ENCODE measurements at places on chromosomes 4 and X.

GRCh38 chrX:151985955-151986354 is 11.5 kb upstream of the GABRE start:
- DNase-seq, result no peak

- peak; percentile 25 for DNase-seq
Measured at GRCh38 chr4:78720994-78721677, 55.0 kb upstream of the BMP2K start.

- peak; percentile 63 for DNase-seq
Measured at GRCh38 chr4:161650812-161651211, 513.0 kb downstream of the FSTL5 start.

DNA sequence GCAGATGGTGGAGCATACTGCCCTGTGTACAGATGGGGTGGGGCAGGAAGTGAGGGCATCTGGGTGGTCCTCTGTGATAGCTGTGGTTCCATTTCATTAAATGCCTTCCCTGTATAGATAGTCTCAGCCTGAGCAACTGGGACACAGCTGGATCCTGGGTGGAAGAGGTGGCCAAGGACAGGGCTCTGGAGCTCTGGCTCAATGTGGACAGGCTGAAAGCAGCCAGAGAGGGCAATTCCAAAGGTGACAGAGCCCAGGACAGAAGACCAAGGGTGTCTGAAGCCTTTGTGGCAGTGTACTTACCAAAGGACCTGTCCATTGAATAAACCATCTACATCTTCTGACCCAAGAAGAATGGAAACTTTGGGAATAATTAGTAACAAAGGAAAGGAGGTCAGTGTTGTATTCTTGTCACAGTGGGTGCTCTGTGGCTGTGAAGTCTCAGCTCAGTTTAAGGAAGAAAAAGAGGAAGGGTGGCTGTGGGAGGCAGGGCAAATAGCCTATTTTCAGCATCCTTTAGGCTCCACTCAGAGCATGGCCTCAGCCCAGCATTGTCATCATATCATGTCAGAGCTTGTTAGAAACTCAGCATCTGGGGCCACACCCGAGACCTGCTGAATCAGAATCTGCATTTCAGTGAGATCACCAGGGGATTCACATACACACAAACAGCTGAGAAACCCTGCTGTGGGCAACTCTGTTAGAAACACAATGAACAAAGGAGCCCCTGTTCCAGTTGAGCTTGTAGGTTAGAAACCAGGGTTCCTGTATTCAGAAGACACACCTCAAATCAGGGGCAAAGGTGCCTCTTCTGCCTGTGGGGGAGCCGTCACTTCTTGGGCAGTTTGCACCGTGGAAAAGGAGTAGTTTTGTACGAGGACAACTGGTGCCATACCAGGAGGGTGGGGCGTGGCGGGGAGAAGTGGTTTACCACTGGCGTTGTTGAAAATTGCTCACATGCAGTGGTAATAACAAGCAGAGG is 168.6 kb downstream of the PTTG2 start:
- peak; percentile 58 for DNase-seq

- DNase-seq, result no peak
Measured at GRCh38 chrX:74160816-74161215, 143.2 kb upstream of the ZCCHC13 start.

GRCh38 chr4:143362349-143363046 is 25.8 kb downstream of the GAB1 start:
- DNase-seq, result no peak

- DNase-seq, result no peak
Measured at GRCh38 chrX:135193740-135194139, 22.5 kb upstream of the CT55 start.

GRCh38 chrX:31545726-31546125 is 473.9 kb upstream of the FTHL17 start:
- DNase-seq, result no peak

DNA sequence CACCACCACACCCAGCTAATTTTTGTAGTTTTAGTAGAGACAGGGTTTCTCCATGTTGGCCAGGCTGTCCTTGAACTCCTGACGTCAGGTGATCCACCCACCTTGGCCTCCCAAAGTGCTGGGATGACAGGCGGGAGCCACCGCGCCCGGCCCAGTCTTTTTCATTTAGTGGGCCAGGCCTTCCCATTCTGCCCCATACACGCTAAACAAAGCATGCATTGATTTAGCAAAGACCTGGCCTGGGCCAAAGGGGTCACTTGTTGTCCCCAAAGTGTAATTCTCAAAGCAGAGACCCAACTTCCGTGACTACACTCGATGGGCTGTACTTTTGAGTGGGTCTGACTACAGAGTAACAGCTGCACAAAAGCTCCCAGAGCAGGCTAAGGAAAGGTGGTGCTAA is 29.2 kb downstream of the CNGA2 start:
- no peak for DNase-seq

GRCh38 chr4:113618205-113618604 is 143.3 kb downstream of the CAMK2D start:
- DNase-seq, result no peak

DNA sequence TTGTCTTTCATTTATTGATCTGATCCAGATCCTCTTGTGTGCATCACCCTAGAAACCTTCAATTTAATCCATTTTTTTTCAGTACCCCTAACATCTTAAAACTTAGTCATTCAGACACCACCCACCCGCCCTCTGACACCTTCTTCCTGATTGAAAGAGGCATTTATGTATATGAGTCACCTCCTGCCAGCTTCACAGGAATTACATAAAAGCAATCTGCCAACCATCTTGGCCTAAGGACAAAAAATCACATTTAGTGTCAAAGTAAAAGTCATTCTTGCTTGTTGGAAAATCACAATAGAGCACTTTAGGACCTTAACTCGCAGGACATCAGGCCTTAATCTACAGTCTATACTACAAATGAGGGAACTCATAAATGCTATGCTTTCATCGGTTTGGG is 52.1 kb downstream of the NDST3 start:
- DNase-seq, result no peak

GRCh38 chrX:8731559-8732395 is at the start of gene ANOS1:
Gene ANOS1 (minus strand): TSS chrX:8732137. CDS start chrX:8732036, 101 bp downstream.
- peak; percentile 9 for DNase-seq

DNA sequence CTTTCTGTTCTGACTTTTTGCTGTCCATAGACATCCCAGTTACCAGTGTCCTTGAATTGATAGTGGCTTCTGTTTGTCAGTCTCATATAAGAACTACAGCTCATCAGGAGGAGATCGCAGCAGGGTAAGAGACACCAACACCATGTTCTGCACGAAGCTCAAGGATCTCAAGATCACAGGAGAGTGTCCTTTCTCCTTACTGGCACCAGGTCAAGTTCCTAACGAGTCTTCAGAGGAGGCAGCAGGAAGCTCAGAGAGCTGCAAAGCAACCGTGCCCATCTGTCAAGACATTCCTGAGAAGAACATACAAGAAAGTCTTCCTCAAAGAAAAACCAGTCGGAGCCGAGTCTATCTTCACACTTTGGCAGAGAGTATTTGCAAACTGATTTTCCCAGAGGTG is 30.1 kb downstream of the GUCY1A1 start:
- no peak for DNase-seq

DNA sequence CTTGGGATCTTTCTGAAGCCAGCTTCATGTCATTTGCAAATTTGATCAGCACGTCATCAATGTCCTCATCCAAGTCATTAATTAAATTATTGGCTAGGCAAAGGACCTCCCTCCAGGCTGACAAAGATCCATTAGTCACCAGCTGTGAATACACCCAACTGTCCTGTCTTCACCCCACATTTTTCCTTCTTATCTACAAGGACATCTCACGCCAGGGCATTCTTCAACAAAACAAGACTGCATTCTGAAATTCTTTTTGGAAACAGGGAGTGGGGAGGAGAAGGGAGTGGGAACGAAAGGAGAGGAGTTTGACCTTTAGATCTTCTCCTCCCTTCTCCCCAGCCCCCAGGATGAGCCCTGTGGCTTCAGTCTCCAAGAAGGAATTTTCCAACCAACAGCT is 32.7 kb downstream of the NLGN3 start:
- no peak for DNase-seq

GRCh38 chrX:55167124-55167803 is 52.9 kb upstream of the PAGE5 start:
- DNase-seq, result no peak

DNA sequence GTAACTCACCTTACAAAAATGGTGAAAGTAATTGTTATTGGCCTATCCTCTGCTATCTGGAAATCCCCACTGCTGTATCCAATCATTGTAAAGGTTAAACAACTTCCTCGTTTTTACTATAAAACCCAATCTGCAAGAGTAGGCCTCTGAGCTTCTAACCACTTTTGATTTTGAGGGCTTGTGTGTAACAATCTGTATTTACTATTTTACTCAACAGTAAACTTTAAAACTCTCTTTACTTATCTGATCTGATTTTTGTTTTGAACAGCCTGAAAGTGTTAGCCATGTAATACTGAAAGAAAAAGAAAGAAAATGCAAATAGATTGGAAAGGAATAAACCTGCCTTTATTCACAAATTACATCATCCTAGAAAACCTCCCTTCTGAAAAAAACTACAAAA is 63.1 kb downstream of the SLC10A7 start:
- peak; percentile 24 for DNase-seq

GRCh38 chrX:15056044-15056443 is 182.8 kb downstream of the MOSPD2 start:
- DNase-seq, result no peak

DNA sequence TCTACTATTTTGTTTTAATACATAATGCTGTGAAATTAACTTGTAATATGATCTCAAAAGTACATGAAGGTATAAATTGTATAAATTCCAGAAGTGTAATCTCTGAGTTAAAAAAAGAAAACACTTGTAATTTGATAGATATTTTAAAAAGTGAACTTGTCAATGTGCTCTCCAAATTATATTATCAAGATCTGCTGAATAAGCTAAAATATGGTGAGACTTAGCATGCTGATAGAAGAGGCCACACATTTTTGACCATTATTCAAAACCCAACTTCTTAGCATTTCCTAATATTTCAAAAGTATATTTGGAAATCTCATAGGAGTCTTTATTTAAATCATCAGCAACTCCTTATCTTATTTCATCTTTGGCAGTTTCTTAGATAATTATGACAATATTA is 657.1 kb upstream of the BOD1L1 start:
- no peak for DNase-seq

GRCh38 chr4:177713454-177713853 is 271.2 kb upstream of the AGA start:
- DNase-seq, result no peak

GRCh38 chr4:187268940-187269339 is 545.3 kb upstream of the FAT1 start:
- DNase-seq, result no peak

DNA sequence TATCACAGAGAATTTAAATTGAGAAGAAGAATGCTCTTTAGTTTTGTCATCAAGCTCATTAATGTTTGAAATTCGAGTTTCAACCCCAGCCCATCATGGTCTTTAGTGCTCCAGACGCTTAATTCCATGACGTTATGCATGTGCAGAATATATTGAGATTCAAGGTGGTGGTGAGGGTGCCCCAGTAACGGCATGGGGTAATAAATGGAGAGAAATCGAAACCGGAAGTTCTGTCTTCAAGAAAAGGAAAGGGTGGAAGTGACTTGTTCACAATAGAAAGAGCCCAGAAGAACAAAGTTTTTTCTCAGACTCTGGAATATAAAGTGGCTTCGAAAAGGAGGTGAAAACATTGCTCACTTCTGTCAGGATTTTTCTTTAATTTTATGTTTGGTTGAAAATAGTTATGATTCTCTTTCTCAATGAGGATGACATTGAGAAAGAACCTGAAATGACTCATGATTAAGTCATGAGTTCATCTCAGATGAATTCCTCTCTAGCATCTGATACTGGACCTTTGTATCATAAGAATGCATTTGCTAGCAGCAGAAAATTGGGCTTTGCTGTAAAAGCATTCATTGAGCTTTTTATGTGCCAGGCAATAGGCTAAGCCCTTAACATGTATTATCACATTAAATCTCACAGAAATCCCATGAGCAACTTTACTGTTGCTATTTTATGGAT is 779 bp upstream of the DDX60L start:
- DNase-seq, result peak; percentile 93
